H4 (cell line): ENCODE measurements at places on chromosomes 13 and 19. TPM values are rescaled to one million over a fixed set of nuclear protein-coding genes. Genes with fewer than 3 reads are reported as not detected.

GIPC3 gene
- not detected in 2 replicates for total RNA-seq

PCP2 gene
- not detected in 2 replicates for total RNA-seq

PNMA8A gene
- not detected in 2 replicates for total RNA-seq

DNA sequence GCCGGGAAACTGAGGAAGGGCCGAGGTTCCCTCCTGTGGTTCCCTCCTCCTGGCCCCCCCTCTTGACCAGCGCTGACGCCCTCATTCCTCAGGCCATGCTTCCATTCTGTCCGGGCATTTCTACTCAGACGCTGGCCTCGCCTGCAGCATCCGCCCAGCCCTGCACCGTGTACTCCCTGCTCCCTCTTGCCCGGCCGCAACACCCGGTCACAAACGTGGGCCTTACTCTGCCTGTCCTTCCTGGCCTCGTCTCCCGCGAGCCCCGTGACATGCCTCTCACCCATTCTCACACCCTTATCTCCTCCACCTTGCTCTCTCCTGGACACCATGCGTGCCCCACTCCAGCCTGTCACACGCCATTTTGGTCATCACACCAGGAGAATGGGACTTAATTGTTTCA, 11.3 kb downstream of the HDGFL2 start:
- no peak for DNase-seq

- no peak for DNase-seq
These were observed 19.5 kb downstream of the PRKD2 start for GRCh38 chr19:46697204-46697960.

DNA sequence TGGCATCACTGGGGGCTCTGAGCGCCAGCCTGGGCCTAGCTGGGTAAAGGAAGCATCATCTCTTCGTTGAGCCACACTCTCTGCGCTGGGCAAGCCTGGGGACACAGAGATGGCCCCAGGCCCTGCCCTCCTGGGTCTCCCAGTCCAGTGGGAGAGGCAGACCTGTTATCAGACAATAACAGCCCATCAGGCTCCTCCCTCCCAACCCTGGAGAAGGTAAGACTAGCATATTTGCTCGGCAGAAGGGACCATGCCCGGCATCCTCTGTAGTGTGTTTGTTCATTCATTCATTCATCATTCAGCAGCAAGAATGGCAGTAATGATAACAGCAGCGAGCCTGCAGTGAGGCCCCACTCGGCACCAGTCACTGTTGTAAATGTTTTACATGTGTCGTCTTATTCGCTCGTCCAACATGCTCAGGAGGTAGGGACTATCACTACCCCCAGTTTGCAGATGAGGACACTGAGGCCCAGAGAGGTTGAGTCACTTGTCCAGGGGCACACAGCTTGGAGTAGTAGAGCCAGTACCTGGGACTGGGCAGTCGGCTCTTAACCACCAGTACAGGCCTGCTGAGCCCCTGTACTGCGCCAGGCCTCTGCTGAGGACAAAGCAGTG, 33.2 kb downstream of the PAK4 start:
- DNase-seq, result no peak

DNA sequence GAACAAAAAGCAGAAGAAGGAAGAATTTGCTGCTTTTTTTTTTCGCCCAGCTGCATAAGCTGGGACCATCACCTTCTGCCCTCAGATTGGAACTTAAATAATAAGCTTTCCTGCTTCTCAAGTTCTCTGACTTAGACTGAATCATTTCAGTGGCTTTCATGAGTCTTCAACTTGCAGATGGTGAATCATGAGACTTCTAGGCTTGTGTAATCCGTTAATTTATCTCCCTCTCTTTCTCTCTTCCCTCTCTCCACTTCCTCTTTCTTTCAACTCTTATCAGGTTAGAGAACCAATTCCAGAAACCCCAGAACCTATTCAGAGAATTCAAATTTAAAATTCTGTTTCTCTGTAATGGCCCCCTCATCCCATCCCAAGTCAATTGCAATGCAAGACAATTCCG, 1153.7 kb downstream of the PCDH9 start:
- no peak for DNase-seq

DNA sequence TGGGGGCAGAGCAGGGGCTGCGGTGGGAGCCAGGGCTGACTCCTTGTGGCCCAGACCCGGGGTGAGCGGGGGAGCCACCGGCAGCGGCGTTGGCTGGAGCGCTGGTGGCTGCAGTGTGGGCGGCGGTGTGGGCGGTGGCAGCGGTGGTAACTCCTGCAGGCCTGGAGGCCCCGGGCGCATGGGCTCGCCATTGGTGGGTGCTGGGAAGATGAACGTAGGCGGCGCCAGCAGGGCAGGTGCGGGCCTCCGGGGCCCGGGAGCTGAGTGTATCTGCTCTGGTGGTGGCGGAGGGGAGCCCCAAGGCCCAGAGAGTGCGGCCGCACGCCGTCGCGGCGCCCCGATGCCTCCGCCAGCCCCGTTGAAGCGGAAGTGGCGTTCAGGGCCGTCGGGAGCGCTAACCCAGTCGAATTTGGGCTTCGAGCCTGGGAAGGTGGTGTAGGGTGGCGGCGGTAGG, 2.0 kb downstream of the GGN start:
- DNase-seq, result no peak

DNA sequence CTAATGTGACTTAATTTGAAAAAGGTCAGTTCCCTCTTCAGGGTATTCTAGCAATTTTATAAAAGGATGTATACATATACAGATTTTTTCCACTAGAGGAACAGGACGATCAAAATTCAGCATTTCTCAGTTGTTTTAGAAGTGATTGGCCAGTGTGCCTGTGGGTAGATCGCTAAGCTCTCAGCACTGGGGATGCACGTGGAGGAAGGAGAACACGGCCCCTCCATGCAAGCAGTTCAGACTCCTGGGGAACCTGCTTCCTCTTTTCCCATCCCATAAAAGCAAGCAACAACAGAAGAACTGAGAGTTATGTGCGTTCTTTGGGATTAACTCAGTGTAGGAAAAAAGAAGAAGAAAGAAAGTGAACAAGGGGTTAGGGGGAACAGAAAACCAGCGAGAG, 328.8 kb downstream of the FOXO1 start:
- no peak for DNase-seq

GRCh38 chr19:17826508-17827056, 5.3 kb upstream of the INSL3 start:
- DNase-seq, result no peak

GRCh38 chr19:29475469-29475868, 50.3 kb upstream of the VSTM2B start:
- no peak for DNase-seq

DNA sequence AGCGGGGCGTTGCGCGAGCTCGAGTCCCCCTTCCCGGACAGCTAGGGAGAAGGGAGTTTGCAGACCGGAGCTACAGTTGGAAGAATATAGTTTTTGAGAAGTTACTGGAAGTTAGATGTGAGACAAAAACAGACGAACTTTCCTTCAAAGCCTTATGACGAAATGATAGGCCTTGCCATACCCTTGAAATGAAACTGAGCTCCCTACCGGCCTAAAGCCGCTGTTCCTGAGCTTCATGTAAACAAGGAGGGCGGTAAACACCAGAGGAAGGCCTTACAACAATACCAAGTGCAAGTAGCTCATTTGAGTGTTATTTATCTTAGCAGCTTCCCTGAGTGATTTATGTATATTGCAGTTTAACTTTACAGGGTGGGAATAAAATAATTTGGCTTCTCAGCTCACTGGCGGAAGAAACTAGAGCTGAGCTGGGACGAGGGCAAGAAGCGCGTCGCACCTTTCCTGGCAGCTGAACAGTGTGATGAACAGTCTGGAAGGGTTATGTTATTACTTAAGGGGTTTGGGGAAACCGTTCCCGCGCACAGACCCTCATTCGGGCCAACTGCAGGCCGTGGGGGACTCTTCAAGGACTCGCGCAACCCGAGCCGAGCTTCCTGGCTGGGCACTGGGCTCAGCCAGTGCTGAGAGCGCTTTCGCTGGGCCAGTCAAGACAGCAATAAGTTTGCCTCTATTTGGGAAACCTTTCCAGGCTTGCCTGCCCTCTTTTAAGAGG, 111.2 kb downstream of the KCNRG start:
- peak; percentile 38 for DNase-seq
